ENCODE measurements at places on chromosomes 5 and 9.

DNA sequence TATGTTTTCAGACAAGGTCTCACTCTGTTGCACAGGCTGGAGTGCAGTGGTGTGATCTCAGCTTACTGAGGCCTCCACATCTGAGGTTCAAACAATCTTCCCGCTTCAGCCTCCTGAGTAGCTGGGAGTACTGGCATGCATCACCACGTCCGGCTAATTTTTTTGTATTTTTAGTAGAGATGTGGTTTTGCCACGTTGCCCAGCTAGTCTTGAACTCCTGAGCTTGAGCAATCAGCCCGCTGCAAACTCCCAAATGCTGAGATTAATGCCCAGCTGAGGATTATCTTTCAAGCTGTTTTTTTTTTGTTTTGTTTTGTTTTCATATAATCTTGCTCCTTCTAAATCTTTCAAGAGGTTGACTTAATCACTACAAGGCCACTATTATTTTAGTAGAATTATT lies 47.3 kb upstream of the SLC28A3 start:
- H3K4me3 ChIP-seq = no peak overlapping the region
- DNase-seq = no peak
- H3K27me3 ChIP-seq = no peaks in the 10 kb centered on the region
- H3K27ac ChIP-seq = no peak overlapping the region
- no peaks in the 10 kb centered on the region for H3K36me3 ChIP-seq

DNA sequence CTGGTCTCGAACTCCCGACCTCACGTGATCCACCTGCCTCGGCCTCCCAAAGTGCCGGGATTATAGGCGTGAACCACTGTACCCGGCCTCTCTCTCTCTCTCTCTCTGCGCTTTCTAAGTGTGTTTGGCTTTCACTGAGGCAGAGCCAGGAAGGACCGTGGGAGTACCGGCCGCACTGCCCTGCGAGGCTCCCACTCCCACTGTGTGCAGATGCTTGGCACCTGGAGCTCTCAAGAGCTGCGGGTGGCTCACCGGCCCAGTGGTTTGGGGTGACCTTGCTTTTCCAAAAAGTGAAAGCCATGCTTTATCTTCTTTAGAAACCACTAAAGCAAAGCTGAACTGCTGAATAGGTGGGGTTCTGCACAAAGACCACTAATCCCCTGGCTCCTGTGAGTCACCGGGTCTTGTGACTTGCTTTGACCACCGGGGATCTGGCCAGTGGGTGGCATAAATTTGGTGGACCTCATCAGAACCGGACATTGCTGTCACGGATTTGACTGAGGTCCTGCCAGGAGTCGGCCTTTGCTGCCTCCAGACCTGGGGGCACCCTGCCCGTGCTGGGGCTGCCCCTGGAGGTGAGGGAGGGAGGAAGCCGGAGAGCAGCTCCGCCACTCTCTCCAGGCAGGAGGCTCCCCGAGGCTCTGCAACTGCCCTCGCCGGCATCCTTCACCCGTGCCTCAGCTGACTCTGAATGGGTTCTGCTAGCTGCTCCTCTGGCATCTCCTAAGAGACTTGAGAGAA lies 228.9 kb downstream of the FANCC start:
- H3K4me3 ChIP-seq = no peak overlapping the region
- peaks cover 14% of the 10 kb centered on the region for H3K36me3 ChIP-seq
- peaks cover 14% of the 10 kb centered on the region for H3K4me1 ChIP-seq
- no peak for DNase-seq
- H3K27me3 ChIP-seq = no peaks in the 10 kb centered on the region

- no peak overlapping the region for H3K4me3 ChIP-seq
- H3K27me3 ChIP-seq = no peaks in the 10 kb centered on the region
- no peak for DNase-seq
- no peaks in the 10 kb centered on the region for H3K4me1 ChIP-seq
Measured at GRCh38 chr9:117354244-117354847, 60.5 kb downstream of the ASTN2 start.

DNA sequence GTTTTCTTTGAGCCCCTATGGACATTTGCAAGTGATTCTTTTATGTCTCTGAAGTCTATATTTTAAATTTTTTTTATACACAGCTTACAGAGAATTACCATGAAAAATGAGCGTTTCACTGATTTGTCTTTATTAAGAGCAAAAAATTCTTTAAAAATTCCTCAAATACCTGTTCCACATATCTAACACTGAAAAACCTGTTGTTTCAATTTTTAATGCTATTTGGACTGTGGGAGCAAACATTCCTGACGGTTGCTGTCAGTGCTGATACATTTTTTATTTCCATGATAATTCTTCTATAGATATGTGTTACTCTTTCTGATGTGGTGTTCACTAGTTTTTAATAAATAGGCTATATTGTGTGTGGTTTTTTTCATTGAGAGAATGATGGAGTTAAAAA lies 199.8 kb downstream of the GDNF start:
- DNase-seq = no peak
- H3K27ac ChIP-seq = no peak overlapping the region
- H3K27me3 ChIP-seq = no peaks in the 10 kb centered on the region
- no peak overlapping the region for H3K4me3 ChIP-seq

GRCh38 chr9:127388037-127388855 lies 8.7 kb upstream of the SLC2A8 start:
- peak; percentile 82 for DNase-seq
- peaks cover 75% of the 10 kb centered on the region for H3K27me3 ChIP-seq
- peaks cover 31% of the 10 kb centered on the region for H3K4me1 ChIP-seq
- H3K36me3 ChIP-seq = no peaks in the 10 kb centered on the region
- peak overlapping the region; percentile 87 for H3K27ac ChIP-seq

- no peak overlapping the region for H3K4me3 ChIP-seq
- H3K36me3 ChIP-seq = no peaks in the 10 kb centered on the region
- no peaks in the 10 kb centered on the region for H3K4me1 ChIP-seq
- H3K27me3 ChIP-seq = peaks cover 6% of the 10 kb centered on the region
Measured at GRCh38 chr9:38326122-38326521, 66.4 kb upstream of the ALDH1B1 start.

- no peak overlapping the region for H3K4me3 ChIP-seq
- H3K27ac ChIP-seq = no peak overlapping the region
- peaks cover 3% of the 10 kb centered on the region for H3K27me3 ChIP-seq
- DNase-seq = no peak
- H3K36me3 ChIP-seq = no peaks in the 10 kb centered on the region
- H3K4me1 ChIP-seq = no peaks in the 10 kb centered on the region
Measured at GRCh38 chr5:6291961-6292360, 86.4 kb downstream of the MED10 start.

- H3K4me3 ChIP-seq = no peak overlapping the region
- no peaks in the 10 kb centered on the region for H3K27me3 ChIP-seq
- peaks cover 63% of the 10 kb centered on the region for H3K4me1 ChIP-seq
Measured at GRCh38 chr5:452978-453710, 10.2 kb downstream of the EXOC3 start.

DNA sequence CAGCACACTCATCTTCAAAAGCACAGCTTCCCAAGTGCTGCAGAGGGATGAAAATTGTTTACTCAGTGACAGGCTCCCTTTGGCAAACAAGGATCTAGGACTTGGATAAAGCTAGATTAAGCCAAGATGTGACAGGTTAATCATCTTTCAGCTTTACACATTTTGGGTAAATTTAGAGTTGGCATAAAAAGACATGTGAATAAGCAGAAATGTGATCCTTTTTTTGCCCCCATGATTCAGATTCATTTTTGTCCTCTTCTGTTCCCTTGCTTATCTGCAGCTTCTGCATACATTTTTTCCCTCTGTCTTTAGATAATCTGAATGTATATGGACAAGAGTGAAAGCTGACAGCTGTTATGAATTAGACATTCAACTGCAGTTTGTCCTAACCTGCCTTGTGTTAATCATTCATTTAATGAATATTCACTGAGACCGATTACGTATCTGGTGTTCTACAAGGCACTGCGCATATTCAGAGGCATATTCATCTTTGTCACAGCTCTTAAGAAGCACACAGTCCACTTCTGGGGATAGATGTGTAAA lies 19.6 kb downstream of the ADAMTSL1 start:
- no peak for DNase-seq
- no peak overlapping the region for H3K4me3 ChIP-seq
- H3K36me3 ChIP-seq = no peaks in the 10 kb centered on the region

DNA sequence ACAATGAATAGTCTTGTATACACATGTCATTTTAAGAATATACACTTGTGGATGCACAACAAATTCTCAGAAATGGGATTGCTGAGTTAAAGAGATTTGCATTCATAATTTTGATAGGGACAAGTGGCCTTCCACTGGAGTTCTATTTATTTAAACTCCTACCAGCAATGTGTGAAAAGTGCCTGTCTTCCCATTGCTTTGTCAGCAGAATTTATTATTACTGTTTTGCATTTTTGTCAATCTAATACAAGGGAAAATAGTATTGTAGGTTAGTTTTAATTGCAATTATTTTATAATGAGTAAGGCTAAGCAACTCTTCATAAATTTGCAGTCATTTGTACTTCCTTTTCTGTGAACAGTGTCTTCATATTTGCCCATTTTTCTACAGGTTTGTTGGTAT lies 55.0 kb downstream of the C9orf57 start:
- H3K27ac ChIP-seq = no peak overlapping the region
- no peaks in the 10 kb centered on the region for H3K27me3 ChIP-seq
- no peak for DNase-seq
- no peaks in the 10 kb centered on the region for H3K4me1 ChIP-seq

- no peaks in the 10 kb centered on the region for H3K36me3 ChIP-seq
- peaks cover 8% of the 10 kb centered on the region for H3K27me3 ChIP-seq
- no peak overlapping the region for H3K27ac ChIP-seq
- no peak for DNase-seq
- no peak overlapping the region for H3K4me3 ChIP-seq
Measured at GRCh38 chr5:178818094-178818493, 41.7 kb upstream of the ZNF354B start.

DNA sequence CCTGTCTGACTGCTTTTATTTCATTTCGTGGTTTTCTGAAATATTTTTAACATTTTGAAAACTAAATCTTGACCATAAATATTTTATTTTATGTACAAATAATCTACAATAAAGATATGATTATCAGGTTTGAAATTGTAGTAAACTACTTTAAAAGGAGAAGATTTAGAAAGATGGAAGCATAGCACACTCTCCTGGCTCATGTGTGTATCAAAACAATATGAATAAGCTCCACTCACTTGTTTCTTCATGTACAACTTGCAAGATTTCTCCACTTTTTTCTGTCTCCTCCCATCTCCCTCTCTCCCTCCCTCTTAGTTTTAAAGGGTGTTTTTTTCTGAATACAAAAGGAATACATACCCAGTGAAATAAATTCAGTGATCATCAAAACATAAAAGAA lies 15.4 kb upstream of the VPS13A start:
- no peaks in the 10 kb centered on the region for H3K4me1 ChIP-seq
- H3K4me3 ChIP-seq = no peak overlapping the region
- no peak overlapping the region for H3K27ac ChIP-seq
- peaks cover 16% of the 10 kb centered on the region for H3K27me3 ChIP-seq
- DNase-seq = no peak

DNA sequence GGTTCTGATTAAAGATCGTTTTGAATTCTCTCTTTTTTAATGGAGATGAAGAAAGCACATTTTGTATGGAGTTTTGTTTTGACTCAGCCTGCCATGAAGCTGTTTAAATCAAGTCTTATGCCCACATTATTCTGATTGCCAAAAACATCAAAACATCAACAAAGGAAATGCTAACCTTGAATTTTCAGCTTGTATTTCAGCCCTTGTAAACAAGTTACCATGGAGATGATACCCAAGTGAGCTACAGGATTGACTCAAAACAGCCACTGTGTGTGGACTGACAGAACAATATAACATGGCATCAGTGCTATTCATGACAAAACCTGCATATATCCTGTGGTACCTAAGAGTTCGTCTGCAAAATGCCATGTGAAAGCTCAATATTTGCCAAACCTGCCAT lies 1581.0 kb downstream of the MAT2B start:
- H3K27me3 ChIP-seq = no peaks in the 10 kb centered on the region
- H3K4me3 ChIP-seq = no peak overlapping the region
- no peaks in the 10 kb centered on the region for H3K36me3 ChIP-seq
- no peaks in the 10 kb centered on the region for H3K4me1 ChIP-seq

DNA sequence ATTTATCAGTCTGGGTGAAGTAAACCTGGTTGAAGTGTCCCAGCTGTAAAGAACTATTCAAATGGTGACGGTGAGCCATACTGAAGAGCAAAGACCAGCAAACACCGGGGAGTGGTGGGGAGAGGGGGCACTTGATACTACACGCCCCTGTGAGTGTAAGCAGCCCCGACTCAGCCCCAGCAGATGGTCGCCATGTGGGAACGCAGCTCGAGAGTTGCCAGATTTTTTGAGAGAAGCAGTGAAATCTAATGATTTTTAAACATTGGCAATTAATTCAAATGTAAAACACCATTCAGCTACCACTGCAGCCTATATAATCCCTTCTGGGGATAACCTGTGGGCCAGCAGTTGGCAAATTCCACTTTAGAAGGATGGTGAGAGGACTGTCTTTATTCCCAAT lies 1386.9 kb upstream of the WWC1 start:
- H3K27ac ChIP-seq = no peak overlapping the region
- no peak for DNase-seq
- no peak overlapping the region for H3K4me3 ChIP-seq
- H3K4me1 ChIP-seq = no peaks in the 10 kb centered on the region
- H3K27me3 ChIP-seq = no peaks in the 10 kb centered on the region
- H3K36me3 ChIP-seq = no peaks in the 10 kb centered on the region

DNA sequence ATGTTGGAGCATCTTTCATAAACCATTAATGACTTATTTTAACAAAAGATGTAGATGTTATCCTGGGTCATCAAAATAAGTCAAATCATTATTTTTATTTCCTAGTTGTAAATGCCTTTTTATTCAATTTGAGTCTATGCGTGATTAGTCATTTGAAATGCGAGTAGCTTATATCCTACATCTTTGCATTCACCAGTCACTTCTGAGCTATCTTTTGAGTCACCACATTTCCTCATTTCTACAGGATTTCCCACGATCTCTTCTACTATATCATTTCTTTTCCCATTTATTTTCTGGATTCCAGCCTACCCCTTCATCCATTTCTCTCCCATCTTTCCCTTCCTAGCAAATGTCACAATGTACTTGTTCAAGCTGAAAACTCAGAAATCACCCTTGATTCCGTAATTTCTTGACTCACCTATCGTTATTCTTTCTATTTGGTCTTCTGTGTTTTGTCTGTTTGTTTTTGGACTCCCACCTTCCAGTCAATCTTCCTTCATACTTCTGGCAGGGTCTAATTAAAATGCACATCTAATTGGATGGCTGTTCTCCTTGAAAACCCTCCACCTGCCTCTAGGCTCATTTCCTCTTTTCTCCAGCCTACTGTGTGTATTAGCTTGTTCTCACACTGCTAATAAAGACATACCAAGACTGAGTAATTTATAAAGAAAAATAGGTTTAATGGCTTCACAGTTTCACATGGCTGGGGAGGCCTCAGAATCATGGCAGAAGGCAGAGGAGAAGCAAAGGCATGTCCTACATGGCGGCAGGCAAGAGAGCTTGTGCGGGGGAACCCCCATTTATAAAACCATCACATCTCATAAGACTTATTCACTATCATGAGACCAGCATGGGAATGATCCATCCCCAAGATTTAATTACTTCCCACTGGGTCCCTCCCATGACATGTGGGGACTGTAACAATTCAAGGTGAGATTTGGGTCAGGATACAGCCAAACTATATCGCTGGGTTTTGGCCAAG lies 112.4 kb downstream of the MEF2C start:
- peaks cover 19% of the 10 kb centered on the region for H3K27me3 ChIP-seq
- H3K27ac ChIP-seq = no peak overlapping the region
- H3K4me1 ChIP-seq = no peaks in the 10 kb centered on the region
- no peaks in the 10 kb centered on the region for H3K36me3 ChIP-seq
